ENCODE measurements at places on chromosomes 1 and 21. TPM values are rescaled to one million over a fixed set of nuclear protein-coding genes. Genes with fewer than 3 reads are reported as not detected.
A peak's percentile ranks its signal among the peaks of the same experiment; 100 is the strongest.

DNA sequence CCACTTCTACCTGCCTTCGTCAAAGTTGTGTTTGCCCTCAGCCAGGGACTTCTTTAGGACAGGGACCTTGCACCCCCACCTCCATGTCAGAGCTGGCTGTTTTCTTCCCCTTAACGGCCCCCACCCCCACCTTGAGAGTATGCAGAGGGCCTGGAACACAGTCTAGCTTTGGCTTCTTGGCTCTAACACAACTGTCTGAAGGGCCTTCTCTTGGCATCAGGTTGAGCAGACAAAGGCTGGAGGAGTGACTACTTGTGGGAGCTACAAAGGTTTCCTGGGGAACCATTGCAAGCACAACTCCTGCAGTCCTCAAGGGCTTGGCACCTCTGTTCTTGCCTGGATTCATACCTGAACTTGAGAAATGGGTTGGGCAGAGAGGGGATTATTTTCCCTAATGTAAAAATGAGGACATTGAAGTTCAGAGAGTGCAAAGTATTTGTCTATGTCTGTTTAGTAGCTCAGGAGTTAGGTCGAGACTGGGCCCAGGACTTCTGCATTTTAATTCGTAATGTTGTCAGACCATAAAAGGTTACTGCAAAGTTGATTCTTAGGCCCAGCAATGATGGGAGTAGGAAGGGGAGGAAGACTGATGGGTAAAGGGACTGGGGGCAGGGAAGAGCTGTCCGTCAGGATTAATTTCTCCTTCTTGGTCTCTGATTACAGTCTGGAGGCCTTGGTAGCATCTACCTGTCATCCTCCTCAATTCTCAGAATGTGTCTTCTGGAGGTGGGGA is 2.6 kb downstream of the CYP4B1 start:
- DNase-seq = no peak

Gene HES2
- not detected for polyA plus RNA-seq

DNA sequence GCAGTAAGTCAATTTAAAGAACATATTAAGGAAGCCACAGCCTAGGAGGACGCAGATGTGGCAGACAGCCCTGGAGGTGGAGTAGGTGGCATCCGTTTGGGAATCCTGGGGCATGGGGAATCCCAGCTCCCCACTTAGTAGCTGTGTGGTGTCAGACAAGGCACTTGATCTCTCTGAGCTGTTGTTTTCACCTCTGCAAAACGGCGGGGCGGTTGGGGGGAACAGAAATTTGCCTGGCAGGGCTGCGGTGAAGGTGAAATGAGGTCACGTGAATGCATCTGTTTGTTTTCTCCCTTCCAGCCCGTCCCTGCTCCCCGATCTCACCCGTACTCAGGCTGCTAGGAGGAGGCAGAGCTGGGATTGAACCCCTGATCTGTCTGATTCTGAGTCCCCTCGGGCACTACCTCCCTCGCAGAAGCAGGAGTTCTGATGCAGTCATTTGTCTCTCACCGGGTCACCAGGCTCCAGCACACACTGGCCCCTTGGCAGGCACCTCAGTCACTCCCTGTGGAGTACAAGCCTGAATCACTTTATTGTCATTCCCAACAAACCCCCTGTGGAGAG is 2.2 kb upstream of the LAPTM5 start:
- no peak for DNase-seq

Gene NRAS
- 50.7 TPM for polyA plus RNA-seq

GRCh38 chr21:43275421-43276211 is 106.8 kb downstream of the CRYAA start:
- DNase-seq = no peak

Gene C1QB
- not detected for polyA plus RNA-seq

- DNase-seq = no peak
Observed at GRCh38 chr1:100213141-100213540, 35.1 kb upstream of the LRRC39 start.

Gene TNFSF4
- polyA plus RNA-seq = 29.3 TPM

DNA sequence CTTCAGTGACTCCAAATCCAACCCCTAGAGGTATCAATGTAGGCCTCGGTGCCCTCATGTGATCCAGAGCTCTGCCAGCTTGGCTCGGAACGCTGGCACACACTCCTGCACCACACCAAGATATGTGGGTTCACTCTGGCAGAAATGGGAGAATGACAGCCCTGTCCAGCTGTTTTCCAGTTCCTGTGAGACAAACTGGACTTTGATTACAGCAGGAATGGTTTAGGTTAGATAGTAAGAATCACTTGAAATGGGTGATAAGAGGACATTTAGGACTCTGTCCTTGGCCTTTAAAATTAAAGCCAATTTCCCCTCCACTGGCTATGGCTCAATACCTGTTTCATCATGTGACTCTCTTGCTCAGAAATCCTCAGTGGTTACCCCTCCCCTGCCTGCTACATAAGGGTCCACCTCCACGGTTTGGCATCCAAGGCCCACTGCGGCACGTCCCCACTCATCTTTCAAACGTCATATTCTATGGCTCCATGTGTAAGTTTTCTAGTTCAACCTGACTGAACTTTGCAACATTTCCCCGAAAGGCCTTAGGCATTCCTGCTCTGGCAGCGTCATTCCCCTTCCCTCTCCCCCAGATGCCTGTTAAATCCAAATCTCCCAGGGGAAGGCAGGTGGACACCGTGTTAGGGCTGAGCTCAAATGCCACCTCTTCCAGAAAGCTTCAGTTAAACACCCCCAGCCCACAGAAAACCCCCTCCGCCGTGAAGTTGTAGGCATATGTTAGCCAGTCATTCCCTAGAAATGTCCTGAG is 44.7 kb downstream of the PLEKHA6 start:
- no peak for DNase-seq

GRCh38 chr1:181090641-181091126 is 2.2 kb downstream of the IER5 start:
- no peak for DNase-seq

GRCh38 chr1:207025146-207025880 is 7.2 kb downstream of the C1orf116 start:
- DNase-seq = no peak

DNA sequence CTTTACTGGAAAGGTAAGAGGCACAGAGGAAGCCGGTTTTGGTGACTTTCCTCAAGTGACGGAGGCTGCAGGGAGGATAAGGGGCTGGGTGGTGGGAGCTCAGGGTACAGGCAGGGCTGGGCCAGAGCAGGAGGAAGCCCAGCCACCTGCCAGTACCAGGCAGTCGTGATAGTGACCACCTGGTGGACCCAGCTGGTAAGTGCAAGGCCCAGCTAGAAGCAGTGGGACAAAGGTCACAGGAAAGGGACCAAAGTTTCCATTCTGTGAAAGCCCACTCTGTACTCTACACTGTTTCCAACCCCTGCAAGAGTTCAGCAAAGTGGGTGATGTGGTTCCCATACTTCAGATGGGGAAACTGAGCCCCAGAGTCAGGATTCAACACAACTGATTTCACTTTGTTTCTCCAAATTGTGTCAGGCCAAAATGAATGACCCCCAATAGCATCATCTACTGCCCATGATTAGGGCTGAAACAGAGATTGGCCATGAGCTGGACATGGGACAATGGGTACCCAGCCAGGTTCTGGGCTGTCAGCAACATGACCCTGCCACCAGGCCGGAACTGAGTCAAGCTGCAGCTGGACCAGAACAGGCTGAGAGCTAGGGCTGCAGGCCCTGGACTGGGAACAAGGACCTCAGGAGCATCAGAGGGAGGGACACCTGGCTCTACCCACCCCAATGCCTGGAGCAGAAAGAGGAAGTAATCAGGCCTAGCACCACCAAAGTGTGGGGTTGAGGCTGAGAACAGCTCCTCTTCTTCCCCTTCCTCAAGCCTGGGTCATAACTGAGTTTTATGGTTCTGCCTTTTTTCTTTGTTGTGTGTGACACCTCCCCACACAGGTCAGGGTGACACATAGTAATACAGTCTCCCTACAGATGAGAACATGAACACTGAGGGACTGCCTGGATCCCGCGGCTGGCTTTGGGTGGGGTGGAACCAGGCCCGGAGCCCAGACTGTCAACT is 50.2 kb downstream of the KCNN3 start:
- DNase-seq = no peak

GRCh38 chr1:67838180-67838910 is 5.1 kb upstream of the GNG12 start:
- no peak for DNase-seq

Gene TRIM63
- not detected for polyA plus RNA-seq

DNA sequence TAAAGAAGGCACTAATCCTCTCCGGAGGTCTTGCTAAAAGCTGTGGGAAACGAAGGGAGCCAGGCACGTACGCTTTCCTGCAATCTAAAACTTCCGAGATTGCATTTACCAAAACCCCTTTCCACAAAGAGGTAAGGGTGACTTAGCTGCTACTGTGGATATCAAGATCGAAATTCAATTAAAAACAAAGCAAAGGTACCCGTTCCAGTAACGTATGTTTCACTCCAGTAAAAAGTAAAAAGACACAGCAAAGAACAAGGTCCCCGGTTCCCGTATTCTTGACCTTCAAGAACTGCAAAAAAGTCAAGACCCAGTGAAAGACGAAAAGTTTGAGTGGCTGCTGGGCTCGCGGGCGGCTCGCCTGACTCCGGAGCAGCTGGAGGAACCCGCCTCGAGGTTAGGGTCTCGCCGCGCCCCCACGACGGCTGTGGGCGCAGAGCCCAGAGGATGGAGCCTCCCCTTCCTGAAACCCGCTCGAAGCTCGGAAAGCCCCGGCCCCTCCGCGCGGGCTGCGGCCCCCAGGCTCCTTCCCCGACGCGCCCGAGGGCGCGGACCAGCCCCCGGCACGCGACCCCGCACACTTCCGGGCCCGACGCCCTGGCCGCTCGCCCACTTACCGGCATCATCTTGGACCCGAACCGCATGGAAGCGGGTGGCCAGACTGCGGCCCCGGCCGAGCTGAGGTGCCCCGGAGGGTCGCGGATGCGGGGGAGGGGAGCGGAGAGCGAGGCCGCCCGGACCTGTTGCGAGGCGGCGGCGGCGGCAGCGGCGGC is 524 bp downstream of the TP53BP2 start:
- DNase-seq = no peak

DNA sequence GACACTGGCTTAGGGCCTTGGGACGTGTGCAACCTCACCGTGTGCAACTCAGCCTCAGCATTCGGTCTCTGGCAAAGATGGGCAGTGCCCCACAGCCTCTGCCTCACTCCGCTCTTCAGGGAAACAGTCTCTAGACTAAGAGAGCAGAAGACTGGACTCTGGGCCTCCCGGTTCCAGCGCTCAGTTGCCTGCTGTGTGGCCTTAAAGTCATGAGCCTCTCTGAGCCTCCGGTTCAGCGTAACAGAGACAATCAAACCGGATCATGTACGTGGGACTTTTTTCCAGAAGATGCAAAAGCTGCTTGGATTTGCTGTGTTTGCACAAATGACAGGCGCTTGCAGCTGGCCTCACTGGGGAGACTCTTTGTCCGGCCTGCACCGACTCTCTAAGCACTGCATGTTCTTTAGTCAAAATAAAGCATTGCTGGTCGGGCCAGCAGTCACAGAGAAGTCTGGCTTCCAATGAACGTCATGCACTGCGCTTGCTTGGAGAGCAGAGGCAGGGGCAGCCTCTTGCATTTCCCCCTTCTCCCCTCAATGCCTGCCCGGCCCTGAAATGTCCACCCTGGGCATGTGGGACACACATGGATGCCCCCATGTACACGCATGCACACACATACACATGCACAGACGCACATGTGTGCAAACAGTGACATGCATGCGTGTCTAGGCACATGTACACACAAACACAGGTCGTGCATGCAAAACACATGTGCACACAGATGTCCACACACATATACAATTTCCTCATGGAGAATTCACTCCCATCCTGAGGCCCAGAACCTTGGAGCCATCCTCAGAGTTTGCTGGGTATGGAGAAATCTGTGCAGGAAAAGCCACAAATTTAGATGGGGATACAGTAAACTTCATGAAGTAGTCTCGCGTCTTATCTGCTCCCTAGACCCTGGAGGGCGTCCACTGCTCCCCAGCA is 152.4 kb downstream of the PRDM16 start:
- DNase-seq = no peak

GRCh38 chr1:87844251-87844650 is 515.6 kb downstream of the LMO4 start:
- no peak for DNase-seq

Gene NTMT2
- not detected for polyA plus RNA-seq

GRCh38 chr1:117146575-117147340 is 25.2 kb upstream of the TRIM45 start:
- DNase-seq = peak; percentile 81

DNA sequence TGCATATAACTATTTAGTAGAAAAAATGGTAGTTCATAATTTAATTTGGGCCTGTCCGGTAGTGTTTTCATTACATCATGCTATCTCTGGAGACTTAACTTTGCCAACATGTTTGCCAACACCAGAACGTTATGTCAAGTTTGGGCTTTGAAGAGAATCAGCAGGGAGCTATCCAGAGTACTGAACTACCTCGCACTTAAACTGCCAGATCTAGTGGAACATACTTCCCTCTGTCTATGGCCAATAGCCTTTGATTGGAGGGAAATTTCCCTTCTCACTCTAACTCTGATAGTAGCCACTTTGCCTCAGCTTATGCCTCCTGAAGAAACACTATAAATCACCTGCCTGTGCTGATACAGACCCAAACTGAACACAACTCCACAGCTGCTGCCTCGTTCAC is 10.0 kb downstream of the LRRC53 start:
- DNase-seq = peak; percentile 4

Gene CYP4A11
- not detected for polyA plus RNA-seq

Gene KIFAP3
- polyA plus RNA-seq = 14.4 TPM

DNA sequence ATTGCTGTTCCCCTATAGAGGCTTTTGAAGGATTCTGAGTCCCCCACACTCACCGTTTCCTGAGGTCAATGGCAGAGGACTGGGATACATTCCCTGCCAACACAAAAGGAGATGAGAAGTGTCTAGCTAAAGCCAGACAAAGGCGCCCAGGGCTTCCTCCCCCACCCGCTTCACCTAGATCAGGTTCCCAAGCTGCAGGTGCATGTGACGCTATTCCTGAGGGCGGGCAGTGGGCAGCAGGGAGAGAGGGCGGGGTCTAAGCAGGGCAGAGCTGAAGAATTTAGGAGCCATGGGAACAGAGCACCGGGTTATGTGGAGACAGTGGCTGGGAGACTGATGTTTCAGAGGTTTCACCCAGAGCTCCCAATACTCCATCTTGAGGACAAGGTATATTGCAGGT is 6.0 kb upstream of the ARHGEF2 start:
- no peak for DNase-seq

DNA sequence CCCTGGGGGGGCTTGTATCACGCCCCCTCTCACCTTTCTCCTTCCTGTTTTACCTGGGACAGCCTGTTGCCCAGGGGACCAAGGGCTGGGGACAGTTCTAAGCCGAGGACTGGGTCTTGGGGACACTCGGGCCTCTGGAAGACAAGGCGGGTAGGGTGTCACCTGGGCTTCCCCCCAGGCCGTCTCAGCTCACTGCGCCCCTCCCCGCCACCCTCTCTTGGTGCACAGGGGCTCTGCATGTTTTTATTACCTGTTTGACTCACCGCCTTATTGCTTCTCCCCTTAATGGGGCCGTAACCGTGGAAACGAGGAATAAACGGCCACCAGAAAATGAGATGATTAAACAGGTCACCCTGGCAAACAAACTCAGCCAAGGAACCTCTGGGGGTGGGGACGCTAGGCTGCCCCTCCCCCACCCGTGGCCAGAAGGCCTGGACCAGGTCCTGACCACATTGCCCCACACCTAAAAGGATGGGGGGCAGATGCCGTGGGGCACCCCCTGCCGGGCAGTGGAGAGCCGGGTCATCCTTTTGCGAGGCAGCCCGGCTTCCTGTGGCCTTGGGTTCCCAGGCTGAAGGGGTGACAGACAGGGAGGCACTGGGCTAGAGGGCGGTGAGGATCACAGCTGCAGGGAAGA is 109.9 kb downstream of the CASZ1 start:
- no peak for DNase-seq

Gene COL16A1
- 39.5 TPM for polyA plus RNA-seq

- no peak for DNase-seq
Observed at GRCh38 chr1:156146769-156147405, 6.5 kb upstream of the SEMA4A start.

Data from AG04450 (cell line).